ENCODE measurements at places on chromosomes 5 and 9. TPM values are rescaled to one million over a fixed set of nuclear protein-coding genes. Genes with fewer than 3 reads are reported as not detected.

The PANK3 gene
- total RNA-seq = 56.4 TPM

The TTC23L gene
- not detected for total RNA-seq

The CD274 gene
- total RNA-seq = 42.6 TPM

The BARX1 gene
- total RNA-seq = not detected

The TAF9 gene
- 52.7 TPM for total RNA-seq

All from T-helper 1 cell treated with Interleukin-12 subunit alpha and Interleukin-12 subunit beta and Interleukin-4 antibody, amounts not matched to agents 30 ng/mL and 1 ng/mL, for 36 hours (primary cell).